ENCODE measurements at places on chromosomes 4 and X.
A peak's percentile ranks its signal among the peaks of the same experiment; 100 is the strongest.

DNA sequence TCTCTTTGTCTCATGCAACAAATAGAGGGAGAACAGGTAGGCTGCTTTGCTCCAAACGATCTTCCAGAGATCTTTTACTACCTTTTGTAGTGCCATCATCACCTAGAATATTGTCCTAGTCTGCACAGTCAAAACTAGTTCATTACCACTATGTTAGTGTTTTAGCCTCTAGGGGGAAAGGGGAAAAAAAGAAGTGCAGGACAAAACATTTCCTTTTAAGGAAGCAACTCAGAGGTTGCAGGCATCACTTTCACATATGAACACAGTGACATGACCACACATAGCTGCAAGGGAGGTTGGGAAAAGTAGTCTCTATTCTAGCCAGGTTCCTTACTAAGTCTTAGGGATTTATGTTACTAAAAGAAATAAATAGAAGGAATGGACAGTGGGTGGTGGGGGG is 39.3 kb upstream of the RAP2C start:
- DNase-seq: no peak

- no peak for DNase-seq
Observed at GRCh38 chr4:126269106-126269505, 954.4 kb downstream of the FAT4 start.

DNA sequence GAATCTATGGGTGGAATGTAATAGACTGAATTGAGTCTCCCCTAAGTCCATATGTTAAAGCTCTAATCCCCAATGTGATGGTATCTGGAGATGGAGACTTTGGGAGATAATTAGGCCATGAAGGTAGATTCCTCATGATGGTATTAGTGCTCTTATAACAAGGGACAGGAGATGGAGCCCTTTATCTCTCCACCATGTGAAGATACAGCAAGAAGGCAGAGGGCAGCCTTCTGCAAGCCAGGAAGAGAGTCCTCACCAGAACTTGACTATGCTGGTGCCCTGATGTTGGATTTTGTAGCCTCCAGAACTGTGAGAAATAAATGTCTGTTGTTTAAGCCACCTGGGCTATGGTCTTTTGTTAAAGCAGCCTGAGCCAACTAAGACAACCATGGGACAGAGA is 76.4 kb upstream of the F8A3 start:
- no peak for DNase-seq

GRCh38 chr4:168877511-168878491 is 132.3 kb downstream of the CBR4 start:
- DNase-seq: peak; percentile 23

DNA sequence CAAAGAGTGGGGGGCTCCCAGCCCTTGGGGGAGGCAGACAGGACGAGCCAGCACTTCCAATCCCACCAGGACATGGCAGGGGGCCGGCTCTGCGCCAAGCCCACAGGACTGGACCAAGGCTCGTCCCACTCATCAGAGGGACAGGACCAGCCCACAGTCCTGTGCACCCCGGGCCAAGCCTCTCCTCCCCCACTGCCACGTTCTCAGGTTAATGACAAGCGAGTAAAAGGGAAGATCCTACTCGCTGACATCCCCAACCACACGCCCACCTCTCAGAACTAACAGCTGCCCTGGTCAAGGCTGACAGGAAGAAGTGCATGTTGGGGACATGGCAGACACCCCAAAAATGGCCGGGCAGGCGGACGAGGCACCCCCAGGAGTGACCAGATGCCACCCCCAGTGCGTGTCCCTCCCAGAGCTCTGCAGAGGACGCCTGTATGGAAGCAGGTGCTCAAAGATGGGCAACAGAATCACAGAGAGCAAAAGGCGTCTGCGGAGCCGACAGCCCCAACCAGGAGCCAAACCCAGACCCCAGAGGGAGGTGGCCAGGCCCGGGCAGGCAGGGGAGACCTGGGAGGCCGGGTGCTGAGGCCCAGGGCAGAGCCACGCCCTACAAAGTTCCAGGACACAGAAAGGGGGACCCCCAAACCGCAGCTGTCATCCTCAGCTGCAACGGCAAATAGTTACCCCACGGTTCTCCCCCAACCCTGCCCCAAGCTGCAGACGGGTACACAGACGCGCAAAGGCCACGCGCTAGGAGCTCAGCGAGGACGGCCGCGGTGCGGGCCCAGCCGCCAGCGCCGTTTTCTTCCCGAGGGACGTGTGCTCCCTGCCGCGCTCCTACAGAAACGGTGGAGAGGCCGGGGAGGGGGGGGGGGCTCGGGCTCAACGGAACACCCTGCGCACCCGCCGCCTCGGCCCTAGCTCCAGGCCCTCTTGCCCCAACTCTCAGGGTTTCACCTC is 1.7 kb downstream of the CTBP1 start:
- DNase-seq: no peak

DNA sequence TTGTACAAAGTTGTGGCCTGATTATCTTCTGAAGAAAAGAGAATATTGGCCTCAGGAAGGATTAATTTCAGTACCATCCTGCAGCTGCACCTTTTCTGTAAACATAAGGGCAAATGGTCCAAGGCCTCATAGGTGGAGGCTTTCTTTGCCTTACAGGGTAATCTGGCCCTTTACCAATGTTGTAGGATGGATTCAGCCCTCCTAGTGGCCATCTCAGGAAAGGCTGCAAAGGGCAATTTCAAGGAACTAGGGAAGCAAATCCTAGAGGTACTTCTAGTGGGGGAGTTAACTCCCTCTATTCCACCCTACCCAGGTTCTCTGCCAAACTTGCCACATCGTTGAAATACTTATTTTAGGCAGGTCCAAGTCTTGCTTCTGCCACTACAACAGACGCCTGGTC is 57.6 kb downstream of the UGT2B11 start:
- DNase-seq: no peak

GRCh38 chr4:96649536-96649935 is 809.6 kb downstream of the PDHA2 start:
- DNase-seq: no peak

DNA sequence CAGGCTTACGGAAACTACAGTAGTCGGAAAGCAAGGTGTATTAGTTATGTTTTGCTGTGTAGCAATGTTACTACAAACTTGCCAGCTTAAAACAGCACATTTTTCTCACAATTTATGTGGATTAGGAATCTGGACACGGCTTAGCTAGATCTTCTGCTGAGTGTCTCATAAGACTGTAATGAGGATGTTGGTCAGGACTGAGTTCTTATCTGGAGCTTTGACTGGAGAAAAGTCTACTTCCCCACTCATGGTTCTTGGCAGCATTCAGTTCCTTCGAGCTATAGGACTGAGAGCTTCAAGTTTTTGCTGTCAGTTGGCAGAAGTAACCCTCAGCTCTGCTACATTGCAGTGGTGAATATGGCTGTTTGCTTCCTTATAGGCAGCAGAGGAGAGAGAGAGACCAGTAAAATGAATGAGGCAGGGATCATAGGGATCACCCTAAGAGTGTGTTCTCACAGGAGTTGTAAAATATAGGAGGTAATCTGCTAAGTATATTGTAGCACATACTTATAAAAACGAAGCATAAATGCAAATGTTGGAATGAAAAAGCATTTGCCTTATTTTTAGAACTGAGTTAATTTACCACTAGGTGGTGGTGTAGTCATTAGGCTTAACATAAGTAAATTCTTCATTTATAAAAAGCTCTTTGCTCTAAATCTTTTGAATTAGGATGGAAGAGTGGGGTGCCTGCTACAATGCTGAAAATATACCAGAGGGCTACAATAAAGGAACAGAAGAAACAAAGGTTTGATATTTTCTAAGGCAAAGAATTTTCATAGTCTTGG is 38.6 kb downstream of the ALG13 start:
- peak; percentile 12 for DNase-seq

DNA sequence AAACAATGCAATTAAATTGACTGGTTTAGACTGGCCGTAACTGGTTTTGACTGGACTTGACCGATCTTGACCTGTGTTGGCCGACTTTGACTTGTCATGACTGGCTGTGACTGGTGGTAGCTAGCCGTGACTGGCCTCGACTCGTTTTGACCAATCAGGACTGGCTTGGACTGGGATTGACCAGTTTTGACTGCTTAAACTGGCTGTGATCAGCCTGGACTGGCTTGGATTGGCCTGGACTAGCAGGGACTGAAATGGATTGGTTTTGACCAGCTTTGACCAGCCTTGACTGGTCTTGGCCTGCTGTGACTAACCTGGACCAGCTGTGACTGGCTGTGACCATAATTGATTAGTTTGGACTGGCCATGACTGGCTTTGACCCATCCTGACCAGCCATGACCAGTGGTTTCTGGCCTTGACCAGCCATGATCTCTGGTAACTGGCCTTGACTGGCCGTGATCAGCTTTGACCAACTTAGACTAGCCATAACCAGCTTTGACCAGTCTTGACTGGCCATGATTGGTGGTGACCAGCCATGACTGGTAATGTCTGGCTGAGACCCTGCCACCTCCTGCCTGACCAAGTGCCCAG is 13.1 kb downstream of the SUV39H1 start:
- no peak for DNase-seq

GRCh38 chrX:75230296-75230695 is 43.6 kb upstream of the UPRT start:
- no peak for DNase-seq

DNA sequence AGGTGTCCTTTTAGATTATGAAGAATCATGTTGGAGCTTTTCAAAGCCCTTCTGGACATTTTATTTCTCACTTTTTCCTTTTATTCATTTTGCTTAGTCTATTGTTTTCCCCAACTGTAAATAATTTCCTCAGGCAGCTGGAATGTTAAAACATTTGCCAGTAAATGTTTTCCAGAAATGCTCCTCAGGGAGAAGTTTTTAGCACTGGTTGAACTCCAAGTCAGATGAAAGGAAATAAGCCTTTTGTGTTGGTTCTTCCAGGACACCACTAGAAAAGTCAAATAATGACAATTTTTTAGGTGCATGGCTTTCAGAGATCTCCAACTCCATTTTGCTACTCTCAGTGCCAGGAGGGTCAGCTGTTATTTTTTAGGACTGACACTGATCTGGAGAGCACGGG is 127.9 kb downstream of the IL13RA2 start:
- no peak for DNase-seq

GRCh38 chrX:49172280-49172780 is 632 bp downstream of the PLP2 start:
- peak; percentile 15 for DNase-seq

DNA sequence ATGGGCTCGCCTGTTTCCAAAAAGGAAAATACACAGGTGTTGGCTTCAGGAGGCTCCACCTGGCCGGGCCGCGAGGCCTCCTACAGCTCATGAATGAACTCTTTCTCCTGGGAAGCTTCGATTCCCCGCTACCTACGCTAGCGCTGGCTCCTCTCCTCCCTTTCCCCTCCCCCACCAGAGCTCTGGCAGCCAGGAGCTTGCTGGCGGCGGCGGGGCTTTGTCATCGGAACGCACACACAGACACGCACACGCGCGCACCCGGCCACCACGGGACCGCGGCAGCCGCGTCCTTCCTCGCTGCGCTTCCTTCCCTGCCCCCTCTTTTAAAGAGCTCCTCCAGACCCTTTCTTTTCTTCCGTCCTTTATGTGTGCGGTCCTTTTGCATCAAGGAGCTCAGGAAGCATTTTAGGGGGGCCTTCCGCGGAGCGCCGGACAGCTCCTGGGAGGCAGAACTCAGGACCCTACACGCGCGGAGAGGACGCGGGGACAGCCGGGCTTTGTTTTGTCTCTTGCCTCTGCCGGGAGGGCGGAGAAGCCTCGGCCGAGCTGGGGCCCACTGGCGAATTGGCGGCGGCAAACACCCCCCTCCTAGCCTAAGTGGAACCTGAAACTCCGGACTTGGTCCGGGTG is 70.2 kb upstream of the BCOR start:
- DNase-seq: no peak

DNA sequence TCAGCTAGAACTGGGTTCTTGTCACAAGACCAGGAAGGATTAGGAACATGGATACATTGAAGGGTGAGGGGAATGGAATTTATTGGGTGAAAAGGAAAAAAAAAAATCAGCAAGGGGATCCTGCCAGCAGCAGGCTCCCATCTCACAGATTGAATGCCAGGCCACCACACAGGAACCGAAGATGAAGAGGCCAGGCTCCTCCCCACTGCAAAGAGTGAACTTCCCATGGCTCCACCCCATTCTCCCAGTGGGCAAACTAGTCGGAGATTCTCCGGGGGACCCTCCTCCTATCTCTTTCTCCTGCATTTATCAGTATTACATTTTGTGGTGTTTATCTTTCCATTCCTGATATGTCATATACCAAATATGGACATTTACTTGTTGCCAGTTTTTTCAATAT is 46.0 kb upstream of the MAGED1 start:
- no peak for DNase-seq

- no peak for DNase-seq
Observed at GRCh38 chr4:504076-504475, 5.1 kb downstream of the PIGG start.

GRCh38 chr4:21915761-21916160 is 32.8 kb downstream of the KCNIP4 start:
- DNase-seq: no peak

DNA sequence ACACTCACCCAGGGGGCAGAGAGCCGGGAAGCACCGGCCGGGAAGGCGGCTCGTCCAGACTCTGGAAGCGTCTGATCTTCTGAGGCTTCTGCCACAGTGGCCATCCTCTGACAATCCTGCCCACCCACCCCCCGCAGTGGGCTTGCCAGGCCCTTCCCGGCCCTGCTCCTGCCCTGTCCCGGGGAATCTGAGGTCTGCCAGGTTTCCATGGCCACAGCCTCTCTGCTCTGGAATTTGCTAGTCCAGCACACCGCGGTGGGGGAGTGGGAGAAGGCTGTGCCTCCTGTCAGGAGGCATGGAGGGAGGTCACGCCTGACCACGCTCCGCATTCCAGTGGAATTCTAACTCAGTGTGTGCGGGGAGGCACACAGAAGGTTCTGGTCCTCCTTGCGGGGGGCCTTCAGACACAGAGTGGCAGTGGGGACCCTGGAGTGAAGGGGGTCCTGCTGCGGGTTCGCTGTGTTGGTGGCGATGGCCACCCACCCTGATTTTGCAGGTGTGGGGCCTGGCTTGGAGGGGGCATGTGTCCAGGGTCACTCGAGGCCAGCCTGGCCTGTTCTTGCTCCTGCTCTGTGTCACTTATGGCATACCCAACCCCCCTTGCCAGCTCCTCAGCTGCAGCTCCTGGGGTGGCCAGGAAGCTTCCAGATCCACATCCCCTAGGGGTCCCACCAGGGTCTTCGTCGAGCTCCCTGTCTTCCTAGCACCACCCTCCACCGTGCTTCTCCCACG is 55.6 kb upstream of the ADRA2C start:
- no peak for DNase-seq

GRCh38 chr4:123340381-123340701 is 56.3 kb upstream of the SPRY1 start:
- DNase-seq: peak; percentile 9

GRCh38 chr4:152462047-152462446 is 73.8 kb downstream of the FBXW7 start:
- DNase-seq: no peak

- no peak for DNase-seq
Observed at GRCh38 chr4:112270640-112271421, 14.9 kb downstream of the TIFA start.

GRCh38 chr4:141860974-141861373 is 224.6 kb downstream of the IL15 start:
- DNase-seq: no peak

- DNase-seq: no peak
Observed at GRCh38 chrX:23901060-23901459, 6.7 kb downstream of the APOO start.

- peak; percentile 32 for DNase-seq
Observed at GRCh38 chr4:26288355-26288909, 32.4 kb upstream of the RBPJ start.

- DNase-seq: no peak
Observed at GRCh38 chr4:6672131-6672530, 21.5 kb upstream of the S100P start.

All from bone marrow (tissue), 2 donors.